ENCODE measurements at places on chromosomes 5 and 9. TPM values are rescaled to one million over a fixed set of nuclear protein-coding genes. Genes with fewer than 3 reads are reported as not detected.
A peak's percentile ranks its signal among the peaks of the same experiment; 100 is the strongest.

INSL6 gene
- total RNA-seq, result not detected

OR1L4 gene
- not detected for total RNA-seq

DNA sequence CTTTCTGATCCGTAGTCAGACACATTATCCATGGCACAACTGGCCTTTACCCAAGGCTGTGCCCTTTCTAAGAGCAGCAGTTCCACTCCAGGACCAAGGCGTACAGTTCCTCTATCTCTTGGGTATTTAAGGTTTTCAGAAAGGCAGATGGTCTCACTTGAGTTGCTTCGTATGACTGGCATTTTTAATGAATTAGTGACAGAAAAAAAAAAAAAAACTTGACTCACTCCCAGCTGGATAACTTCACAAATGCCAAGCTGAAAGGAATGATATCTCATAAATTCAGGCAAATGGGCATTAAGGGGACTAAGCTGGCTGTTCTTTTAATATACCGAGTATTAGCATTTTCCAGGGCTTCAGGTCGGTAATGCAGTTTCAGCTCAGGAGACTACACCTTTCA lies 60.7 kb downstream of the SLC24A2 start:
- no peak overlapping the region for H3K4me3 ChIP-seq
- H3K27ac ChIP-seq, result no peak overlapping the region
- H3K4me1 ChIP-seq, result no peaks in the 10 kb centered on the region
- no peaks in the 10 kb centered on the region for H3K36me3 ChIP-seq

DNA sequence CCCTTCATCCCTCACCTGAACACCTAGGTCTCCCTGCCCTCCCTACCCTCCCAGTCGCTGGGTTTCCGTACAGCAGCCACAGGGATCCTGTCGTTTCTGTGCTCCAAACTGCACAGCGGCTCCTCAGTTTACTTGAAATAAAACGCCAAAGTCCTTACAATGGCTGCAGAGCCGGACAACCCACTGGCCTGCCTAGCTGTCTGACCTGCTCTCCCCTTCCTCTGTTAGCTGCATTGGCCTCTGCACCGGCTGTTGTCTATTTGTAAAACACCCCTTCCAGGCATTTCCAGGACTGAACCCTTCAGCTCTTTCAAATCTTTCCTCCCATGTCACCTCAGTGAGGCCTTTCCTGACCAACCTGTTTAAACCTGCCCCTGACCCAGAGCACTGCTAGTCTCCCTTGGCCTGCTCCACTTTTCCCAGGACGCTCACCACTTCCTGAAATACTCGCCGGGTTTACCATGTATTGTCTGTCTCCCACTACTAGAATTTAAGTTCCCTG lies 9.1 kb upstream of the MGAT1 start:
- peak overlapping the region; percentile 80 for H3K4me3 ChIP-seq
- H3K27me3 ChIP-seq, result no peaks in the 10 kb centered on the region
- H3K36me3 ChIP-seq, result no peaks in the 10 kb centered on the region
- H3K4me1 ChIP-seq, result no peaks in the 10 kb centered on the region
- H3K27ac ChIP-seq, result peak overlapping the region; percentile 95

GRCh38 chr9:116809656-116810055 lies 122.6 kb downstream of the TRIM32 start:
- no peak for DNase-seq
- no peaks in the 10 kb centered on the region for H3K4me1 ChIP-seq
- no peak overlapping the region for H3K4me3 ChIP-seq
- no peaks in the 10 kb centered on the region for H3K36me3 ChIP-seq
- H3K27me3 ChIP-seq, result no peaks in the 10 kb centered on the region

DNA sequence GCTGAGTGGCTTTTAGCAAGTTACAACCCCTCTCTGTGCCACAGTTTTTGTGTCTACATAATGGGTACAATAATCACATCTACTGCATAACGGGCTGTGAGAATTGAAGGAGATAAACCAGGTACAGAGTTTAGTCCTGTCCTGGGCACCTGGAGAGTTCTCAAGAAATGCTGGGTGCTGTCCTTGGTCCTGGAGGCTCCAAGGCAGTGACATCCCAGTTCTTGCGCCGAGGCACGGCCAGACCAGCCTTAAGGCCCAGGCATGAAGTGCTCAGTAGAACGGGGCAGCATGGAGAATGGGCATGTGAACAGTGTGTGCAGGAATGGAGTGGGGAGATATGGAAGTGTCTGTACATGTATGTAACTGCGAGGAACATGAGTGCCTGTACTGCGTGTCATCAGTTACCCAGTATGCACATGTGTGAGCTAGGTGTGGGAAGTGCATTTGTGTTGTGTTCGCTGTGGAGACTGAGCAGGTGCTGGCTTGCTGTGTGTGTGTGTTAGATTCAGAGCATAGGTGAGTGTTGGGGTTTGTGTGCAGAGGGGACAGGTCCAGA lies 6.3 kb upstream of the UNC5A start:
- H3K4me1 ChIP-seq, result no peaks in the 10 kb centered on the region
- H3K27me3 ChIP-seq, result no peaks in the 10 kb centered on the region
- no peak overlapping the region for H3K4me3 ChIP-seq

Data from uterus (tissue), 4 donors.